A172 (cell line): ENCODE measurements at places on chromosomes 3 and 15. TPM values are rescaled to one million over a fixed set of nuclear protein-coding genes. Genes with fewer than 3 reads are reported as not detected.

ZNF445 gene
- total RNA-seq, result 4.6 and 5.4 TPM in 2 replicates

CD276 gene
- 121 and 158 TPM in 2 replicates for total RNA-seq

NAALADL2 gene
- 1.3 and 1.5 TPM in 2 replicates for total RNA-seq

COX17 gene
- 46.2 and 58.3 TPM in 2 replicates for total RNA-seq
